Motor neuron (in vitro differentiated cells): ENCODE measurements at places on chromosomes 11 and 22. TPM values are rescaled to one million over a fixed set of nuclear protein-coding genes. Genes with fewer than 3 reads are reported as not detected.
A peak's percentile ranks its signal among the peaks of the same experiment; 100 is the strongest.

- no peak for ATAC-seq
Measured at GRCh38 chr11:119284344-119285157, 32.4 kb downstream of the MCAM start.

DNA sequence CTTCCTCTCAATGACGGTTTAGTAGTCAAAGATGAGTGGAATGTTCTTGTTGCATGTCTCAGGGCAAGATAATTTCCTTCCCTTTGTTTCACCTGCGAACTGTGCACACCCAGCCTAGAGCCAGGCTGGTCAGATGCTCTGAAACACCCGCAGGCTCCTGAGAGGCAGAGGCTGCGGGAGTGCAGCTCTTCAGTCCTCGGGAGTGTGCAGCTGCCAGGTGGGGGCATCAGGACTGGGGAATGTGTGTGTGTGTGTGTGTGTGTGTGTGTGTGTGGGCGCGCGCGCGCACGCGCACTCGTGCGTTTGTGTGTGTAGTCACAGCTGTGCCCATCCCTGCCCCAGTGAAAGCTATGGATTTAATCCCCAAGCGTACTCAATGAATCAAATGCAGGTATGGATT, 136.2 kb upstream of the NTM start:
- peak; percentile 61 for ATAC-seq

- ATAC-seq: peak; percentile 28
Measured at GRCh38 chr11:79437278-79437980, 3.4 kb downstream of the TENM4 start.

DNA sequence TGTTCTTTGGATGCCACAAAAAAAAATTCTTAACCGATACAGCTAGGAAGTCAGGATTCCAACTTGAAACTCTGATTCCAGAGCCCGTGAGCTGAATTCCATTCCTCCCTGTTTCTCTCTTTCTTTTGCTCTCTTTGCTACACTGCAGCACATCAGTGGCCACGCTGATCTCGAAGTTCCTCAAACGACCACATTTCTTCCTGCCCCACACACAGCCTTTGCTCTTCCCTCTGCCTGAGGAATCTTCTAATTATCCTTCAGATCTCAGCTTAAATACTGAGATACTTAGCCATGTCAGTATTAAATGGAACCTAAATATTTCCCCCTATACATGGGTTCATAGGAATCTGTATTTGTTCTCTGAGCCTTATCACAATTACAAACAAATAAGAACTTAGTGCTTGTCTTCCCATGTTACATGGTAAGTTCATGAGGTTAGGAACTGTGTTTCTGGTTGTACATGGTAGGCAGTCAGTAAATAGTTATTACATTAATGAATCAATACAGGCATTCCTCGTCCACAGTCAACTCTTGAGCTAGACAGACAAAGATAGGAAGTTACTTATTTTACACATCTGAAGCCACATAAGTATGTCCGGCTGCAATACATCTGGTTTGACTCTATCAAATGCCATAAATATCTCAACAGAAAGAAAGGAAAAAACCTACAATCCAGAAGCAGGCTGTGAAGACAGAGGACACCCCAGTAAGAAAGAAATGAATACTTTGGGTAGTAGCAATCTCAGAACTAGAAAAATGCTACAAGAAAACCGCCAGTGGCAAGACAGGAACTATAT, 86.6 kb downstream of the MAML2 start:
- ATAC-seq: no peak

DNA sequence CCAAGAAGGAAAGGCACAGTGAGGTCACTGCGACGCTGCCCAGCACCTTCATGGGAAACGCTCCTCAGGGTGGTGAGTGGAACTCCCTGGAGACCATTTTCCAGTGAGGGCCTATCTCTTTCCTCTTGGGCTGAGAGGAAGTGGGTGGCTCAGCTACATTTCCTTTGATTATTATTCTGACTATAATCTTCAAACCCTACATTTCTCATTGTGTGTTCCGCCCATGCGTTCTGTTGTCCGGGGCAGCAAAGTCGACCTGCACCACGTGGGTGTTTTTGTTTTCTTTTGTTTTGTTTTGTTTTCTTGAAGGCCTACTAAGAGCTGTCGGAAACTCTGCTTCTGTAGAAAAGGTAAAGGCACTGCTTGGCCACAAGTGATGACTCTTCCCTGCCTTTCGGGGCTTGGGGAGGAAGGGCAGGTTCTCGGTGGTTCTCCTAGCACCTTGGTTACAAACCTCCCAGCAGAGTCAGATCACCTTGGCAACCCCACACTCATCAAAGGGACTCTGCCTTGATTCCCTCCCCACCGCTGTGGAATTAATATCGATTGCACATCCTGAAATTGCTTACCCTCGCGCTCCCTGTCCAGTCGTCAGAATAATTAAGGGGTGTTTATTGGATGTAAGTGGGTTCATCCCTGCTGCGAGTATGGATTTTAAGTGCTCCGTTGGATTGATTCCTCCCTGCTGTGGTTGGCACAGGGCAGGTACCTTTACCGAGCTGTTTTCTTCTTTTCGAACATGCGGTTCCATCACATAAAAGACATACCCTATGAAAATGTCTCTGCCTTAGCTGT, 7.3 kb downstream of the PARVB start:
- ATAC-seq: no peak

DNA sequence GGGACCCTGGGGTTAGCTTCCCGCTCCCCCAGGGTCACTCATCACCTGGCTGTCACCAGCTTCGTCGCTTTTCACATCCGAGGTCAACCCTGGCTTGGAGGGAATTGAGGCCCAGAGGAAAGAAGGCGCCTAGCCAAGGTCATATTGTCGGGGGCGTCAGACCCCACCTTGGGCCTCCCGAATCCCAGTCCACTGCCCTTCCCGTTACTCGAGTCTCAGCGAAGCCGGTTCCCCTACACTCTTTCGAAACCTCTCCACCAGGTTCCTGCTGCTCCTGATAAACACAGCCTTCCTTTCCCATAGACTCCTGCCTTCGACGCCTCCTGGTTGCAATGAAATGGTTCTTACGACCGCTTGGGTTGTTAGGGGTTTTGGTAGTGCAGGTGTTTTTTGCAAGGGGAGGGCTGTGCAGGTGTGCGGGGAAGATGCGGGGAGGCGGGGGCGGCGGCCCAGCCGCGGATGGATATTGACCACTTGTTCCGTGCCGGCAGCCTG, 642 bp downstream of the NAA40 start:
- ATAC-seq: no peak

The CEND1 gene
- total RNA-seq: 0.86 and 1.8 TPM in 2 replicates
